Diencephalon (tissue), 1 donor: ENCODE measurements at places on chromosomes 3 and 15. TPM values are rescaled to one million over a fixed set of nuclear protein-coding genes. Genes with fewer than 3 reads are reported as not detected.

The SLC12A1 gene
- 5.8 TPM for total RNA-seq

The MKRN2 gene
- 34.1 TPM for total RNA-seq

The GBE1 gene
- 22.1 TPM for total RNA-seq

The IL16 gene
- 1.8 TPM for total RNA-seq

The BNC1 gene
- not detected for total RNA-seq
